ENCODE measurements at places on chromosomes 2 and 18. TPM values are rescaled to one million over a fixed set of nuclear protein-coding genes. Genes with fewer than 3 reads are reported as not detected.

DNA sequence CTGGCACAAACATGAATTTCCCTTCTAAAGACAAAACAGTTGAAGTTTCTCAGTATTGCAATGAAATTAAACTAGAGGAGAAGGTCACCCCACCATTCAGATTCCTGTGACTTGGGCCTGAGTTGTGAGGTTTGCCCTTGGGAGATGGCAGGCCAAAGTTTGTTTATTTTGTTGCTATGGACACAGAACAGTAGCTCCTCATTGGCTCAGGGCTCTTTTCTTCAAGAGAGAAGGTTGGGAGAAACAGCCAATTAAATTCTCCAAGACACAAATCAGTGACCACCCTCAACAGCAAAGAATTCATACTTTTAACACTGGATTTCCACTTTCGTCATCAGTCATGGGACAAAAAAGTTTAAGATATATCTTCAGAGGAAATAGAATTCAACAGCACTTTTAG is at the start of gene FLACC1:
Gene FLACC1, minus strand, starts transcription at position 125 of the 400 bp plus-strand sequence. CDS start 5,941 bp downstream, outside the sequence.
- no peak for ATAC-seq

PXDN gene
- total RNA-seq: 19.9 TPM

- ATAC-seq: no peak
Observed at GRCh38 chr2:218982586-218983262, 2.3 kb downstream of the FEV start.

- ATAC-seq: no peak
Observed at GRCh38 chr2:42360493-42360889, 526 bp downstream of the COX7A2L start.

- ATAC-seq: no peak
Observed at GRCh38 chr18:13380691-13381070, 162.1 kb downstream of the LDLRAD4 start.

DNA sequence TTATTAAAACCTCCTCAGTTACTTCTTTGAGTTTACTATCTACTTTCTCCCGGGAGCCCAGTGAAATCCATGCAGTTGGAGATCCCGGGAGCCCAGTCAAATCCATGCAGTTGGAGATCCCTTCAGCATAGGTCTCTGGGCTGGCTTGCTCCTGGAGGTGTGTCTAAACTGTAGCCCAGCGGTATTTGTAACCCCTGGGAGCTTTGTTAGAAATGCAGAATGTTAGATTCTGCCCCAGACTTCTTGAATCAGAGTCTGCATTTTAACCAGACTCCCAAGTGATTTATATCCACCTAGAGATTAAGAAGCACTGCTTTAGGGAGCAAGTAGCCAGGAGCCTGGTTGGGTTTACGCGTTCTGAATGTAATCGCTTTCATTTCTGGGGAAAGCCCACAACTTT is 54.5 kb downstream of the ARHGAP28 start:
- ATAC-seq: no peak

DNA sequence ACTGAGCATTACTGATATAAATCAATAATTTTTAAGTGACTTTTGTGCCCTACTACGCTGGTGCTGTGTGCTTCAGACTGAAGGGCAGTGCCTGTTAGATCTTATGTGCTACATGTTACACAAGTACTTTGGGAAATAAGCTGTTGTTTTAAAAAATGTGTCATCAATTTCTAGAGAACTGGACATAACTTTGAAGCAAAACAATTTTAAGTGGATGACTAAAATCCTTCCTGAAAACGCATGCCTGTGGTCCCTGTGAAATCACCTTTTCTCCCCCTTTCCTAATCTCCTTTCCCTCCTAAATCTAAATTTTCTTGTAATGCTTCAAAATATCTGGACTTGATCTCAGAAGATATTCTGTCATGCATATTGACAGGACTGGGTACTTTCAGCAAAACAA is 7.1 kb upstream of the IL1RL1 start:
- ATAC-seq: no peak

GRCh38 chr2:71499691-71500090 is 46.3 kb downstream of the DYSF start:
- ATAC-seq: no peak
